Activated T-helper 2 cell treated with anti-CD3 and anti-CD28 coated beads, Interferon-gamma antibody, Interleukin-2, Interleukin-4, amounts not matched to agents 10 μg/mL and 5 μg/mL and 100 μg/mL, durations not matched to agents 14 hours and 24 hours and 36 hours (primary cell): ENCODE measurements at places on chromosomes 11 and 22. TPM values are rescaled to one million over a fixed set of nuclear protein-coding genes. Genes with fewer than 3 reads are reported as not detected.

The EMID1 gene
- 0.23 TPM in 2 replicates for total RNA-seq

The OR51A4 gene
- not detected in 2 replicates for total RNA-seq

The TMEM191C gene
- 0.52 and 0.69 TPM in 2 replicates for total RNA-seq

The RASL10A gene
- 0.46 and 0.52 TPM in 2 replicates for total RNA-seq

The BUD13 gene
- total RNA-seq, result 30.4 and 34.3 TPM in 2 replicates

The PEX26 gene
- 47.3 and 47.8 TPM in 2 replicates for total RNA-seq

The TP53AIP1 gene
- total RNA-seq, result not detected in 2 replicates

The OVCH2 gene
- total RNA-seq, result not detected in 2 replicates

The CD248 gene
- total RNA-seq, result not detected in 2 replicates

The CCDC87 gene
- 0.09 and 0.14 TPM in 2 replicates for total RNA-seq

The FHIP1B gene
- total RNA-seq, result 17.6 and 17.9 TPM in 2 replicates

The APOL5 gene
- not detected in 2 replicates for total RNA-seq

The NPAS4 gene
- total RNA-seq, result 0.09 and 0.16 TPM in 2 replicates

The THRSP gene
- total RNA-seq, result not detected in 2 replicates

The BTBD18 gene
- total RNA-seq, result not detected in 2 replicates
